Progenitor cell of endocrine pancreas (in vitro differentiated cells): ENCODE measurements at places on chromosomes 7 and 10.

DNA sequence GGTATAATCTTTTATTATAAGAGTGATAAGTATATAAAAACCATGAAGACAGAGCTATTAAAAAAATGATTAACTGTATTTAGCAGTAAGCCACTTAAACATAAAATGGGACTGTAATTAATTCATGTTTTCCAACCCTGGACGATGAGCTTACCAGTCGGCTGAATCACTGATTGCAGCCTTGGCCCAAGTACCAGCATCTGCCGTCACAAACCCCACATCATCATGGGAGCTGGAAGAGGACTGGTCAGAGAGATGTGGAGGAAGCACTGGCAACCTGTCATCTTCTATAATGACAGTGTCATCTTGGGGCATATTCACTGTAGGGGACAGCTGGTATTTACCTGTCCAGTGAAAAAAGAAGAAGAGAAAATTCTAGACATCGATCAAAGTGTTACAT lies 473.6 kb downstream of the PARD3 start:
- DNase-seq = no peak

DNA sequence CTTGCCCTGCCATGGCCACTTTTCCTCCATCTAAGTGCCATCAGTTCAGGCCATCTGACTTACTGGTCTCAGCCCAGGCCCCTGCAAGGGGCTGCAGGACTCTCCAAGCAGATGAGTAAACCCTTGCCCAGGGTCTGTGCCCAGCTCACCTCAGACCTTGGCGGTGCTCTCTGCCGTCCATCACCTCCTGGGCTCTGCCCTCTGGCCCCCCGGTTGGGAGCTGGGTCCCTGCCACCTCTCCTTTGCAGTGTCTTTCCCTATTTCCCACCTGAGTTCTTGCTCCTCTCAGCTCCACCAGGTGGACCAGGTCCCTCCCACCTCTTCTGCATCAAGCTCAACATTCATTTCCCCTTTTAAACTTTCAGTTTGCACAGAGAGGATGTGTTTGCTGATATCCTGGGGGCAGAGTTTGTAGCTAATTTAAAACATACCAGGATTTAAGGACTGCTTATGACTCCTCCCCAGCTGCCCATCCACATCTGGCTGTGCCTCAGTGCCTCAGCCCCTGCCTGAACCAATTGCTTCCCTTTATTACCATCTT lies 135.5 kb downstream of the SLIT1 start:
- DNase-seq = no peak

GRCh38 chr10:44243851-44244510 lies 140.9 kb downstream of the CXCL12 start:
- no peak for DNase-seq

- DNase-seq = no peak
These were observed 177.3 kb upstream of the MBL2 start for GRCh38 chr10:52949899-52950298.

DNA sequence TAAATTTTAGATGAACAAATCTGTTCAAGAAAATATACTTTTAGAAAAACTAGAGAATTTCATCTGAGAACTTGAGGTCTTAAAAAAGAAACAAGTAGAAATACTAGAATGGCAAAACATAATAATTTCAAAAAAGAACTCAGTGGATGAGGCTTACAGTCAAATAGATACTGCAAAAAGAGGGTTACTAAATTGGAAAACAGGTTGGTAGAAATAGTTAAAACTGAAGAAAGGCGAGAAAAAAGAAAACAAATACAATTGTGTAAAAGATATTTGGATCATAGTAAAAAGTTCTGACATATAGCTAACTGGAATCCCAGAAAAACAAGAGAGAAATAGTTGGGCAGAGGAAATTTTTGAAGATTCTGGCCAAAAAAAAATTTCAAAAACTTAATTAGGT lies 117.6 kb downstream of the HGF start:
- no peak for DNase-seq

DNA sequence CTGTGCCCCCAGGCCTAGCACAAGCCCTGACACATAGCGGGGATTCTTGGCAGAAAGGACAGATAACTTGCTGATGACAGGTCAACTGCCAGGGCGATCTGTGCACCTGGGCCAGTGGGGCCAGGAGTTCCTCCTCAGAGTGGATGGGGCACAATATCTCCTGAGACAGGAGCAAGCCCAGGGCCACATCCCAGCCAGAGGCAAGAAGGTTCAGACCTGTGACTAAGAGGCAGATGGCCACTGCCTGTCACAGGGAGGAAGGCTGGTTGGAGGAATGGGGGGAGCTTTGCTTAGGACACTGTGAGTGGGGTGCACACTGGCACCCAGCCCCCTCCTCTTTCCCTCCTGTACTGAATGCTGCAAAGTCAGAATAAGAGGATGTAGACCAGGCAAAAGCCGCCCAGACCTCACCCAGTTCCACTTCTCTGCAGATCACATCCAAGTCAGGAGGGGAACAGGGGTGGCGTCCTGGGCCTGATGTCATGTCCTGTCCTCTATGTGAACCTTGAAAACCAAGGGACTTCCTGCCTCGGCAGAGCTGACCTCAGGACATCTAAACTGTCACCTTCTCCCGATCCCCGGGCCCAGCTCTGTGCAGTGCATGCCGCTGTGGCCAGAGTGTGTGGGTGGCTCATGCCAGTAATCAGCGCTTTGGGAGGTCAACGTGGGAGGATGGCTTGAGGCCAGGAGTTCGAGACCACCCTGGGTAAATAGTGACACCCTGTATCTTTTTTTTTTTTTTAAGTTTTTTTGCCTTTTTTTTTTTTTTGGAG lies 1.3 kb downstream of the GUSB start:
- no peak for DNase-seq

DNA sequence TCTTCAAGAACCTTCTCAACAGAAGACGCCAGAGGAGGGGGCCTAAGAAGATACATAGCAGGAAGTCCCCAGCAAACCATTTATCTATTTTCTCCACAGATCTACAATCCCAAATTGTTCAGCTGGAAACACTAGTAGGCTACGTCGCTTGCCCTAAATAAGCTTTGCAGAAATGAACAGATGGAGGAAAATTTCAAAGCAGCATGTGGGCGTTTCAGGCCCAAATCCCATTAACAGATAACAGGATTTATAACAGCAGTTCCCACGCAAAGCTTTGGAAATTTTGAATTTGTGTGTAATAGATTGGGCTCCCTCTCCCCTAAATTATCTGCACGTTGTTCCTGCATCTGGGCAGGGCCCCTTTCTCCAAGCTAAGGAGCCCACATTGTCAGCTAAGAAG lies 60.6 kb upstream of the FRMD4A start:
- DNase-seq = no peak

GRCh38 chr7:968205-969105 lies 6.9 kb downstream of the COX19 start:
- DNase-seq = no peak

DNA sequence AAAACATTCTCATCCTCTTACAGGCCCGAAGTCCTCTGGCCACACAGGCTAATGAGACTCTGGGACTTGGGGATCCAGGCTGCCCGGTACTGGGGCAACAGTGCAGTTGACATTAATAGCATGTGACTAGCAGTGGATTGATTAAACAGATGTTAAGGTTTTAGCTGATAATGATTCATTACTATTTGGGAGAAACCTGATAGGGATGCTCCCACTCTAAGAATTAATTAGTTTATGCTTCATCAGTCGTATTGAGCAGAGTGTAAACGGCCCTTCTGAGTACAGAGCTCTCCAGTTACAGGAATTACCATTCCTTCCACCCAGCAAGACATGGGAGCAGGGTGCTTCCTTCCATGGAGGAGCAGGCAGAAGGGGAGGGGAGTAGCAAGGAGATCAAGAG lies 82.7 kb downstream of the RPS24 start:
- DNase-seq = no peak

- DNase-seq = no peak
These were observed 568 bp downstream of the PRSS2 start for GRCh38 chr7:142771353-142771723.

DNA sequence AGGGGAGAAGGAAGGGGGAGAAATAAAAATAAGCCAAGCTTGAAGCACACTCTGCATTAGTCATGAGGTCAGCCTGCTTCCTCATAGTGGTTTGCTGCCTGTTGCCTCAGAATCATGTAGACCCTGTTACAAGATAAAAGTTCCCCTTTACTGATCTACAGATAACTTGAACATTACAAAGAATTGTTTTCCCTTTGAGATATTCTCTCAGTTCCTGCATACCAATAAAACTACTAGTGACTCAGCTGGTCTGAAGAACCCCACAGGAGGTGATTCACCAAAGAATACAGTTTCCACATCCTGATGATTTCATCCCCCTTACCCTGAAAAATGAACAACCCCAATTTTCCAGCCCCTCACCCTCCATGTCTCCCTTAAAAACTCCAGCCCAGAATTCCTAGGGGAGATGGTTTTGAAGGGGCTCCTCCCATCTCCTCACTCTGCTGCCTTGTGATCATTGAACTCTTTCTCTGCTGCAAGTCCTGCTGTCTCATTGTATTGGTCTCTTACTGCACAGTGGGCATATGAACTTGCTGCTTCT lies 31.5 kb upstream of the NRP1 start:
- DNase-seq = no peak
